ENCODE measurements at places on chromosomes 3 and 15.

GRCh38 chr3:86961297-86961696 is 29.7 kb downstream of the VGLL3 start:
- no peak for DNase-seq

DNA sequence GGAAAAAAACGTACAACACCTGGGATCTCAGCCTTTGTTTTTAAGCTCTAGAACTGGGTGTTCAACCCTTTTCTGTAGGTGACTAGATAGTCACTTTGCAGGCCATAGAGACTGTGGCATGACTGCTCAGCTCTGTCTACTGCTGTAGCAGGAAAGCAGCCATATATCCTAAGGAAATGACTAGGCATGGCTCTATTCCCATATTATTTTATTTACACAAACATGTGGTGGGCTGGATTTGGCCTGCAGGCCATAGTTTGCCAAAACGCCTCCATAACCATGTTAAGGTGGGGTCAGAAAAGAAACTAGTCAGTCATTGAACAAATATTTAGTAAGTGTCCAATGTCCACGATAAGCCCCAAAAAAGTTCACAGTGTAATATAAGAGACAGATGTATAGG is 452.5 kb downstream of the MCTP2 start:
- DNase-seq = no peak

GRCh38 chr3:50422153-50422552 is 62.8 kb upstream of the TMEM115 start:
- DNase-seq = no peak

DNA sequence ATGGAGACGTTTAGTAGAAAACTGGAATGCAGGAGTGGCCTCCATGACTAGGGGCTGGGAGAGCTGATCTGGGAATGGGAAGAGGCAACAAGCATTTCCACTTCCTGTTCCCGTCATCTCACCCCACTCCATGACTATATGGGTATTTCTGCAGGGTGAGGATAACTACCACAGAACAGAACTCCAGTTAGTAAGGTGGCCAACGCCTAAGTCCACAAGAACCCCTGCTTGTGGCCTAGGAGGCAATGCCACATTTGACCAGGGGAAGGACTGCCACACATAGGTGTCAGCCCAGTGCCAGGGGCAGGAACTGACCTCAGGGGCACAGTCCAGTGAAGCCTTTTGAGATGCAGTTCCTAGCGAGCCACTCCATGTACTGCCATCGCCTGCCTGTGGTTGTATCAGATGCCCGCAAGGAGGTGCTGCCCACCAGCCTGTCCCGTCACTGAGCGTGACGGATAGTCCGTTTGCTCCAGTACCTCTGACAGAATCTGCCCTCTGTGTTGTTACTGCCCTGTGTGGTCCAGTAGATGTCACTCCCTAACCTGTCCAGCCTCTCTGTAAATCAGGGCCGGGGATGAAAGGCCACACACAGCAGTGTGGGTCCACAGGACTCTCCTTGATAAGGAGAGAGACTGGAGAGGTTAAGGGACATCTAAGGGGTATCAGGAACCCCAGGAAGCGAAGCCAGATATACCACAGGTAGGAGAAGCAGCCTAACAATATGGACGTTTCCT is 3.5 kb upstream of the MTFMT start:
- DNase-seq = no peak

- no peak for DNase-seq
Measured at GRCh38 chr15:99963096-99963825, 230.0 kb upstream of the LYSMD4 start.

DNA sequence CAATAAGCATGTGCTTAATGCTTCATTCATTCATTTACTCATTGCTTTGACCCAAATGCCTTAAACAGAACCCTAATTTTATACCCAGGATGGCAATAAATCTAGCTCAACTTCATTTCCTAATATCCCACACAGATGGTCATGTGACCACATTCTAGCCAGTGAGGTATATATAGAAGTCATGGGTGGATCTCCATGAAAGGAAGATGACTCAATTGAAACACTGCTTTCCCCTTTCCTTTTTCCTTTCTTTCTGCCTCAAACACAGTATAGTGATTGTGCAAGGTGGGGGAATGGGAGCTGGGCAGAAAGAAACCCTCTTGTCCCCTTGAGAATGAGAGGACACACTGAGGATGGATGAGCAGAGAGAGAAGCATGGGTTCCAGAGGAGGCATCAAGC is 183.5 kb upstream of the PRICKLE2 start:
- no peak for DNase-seq

DNA sequence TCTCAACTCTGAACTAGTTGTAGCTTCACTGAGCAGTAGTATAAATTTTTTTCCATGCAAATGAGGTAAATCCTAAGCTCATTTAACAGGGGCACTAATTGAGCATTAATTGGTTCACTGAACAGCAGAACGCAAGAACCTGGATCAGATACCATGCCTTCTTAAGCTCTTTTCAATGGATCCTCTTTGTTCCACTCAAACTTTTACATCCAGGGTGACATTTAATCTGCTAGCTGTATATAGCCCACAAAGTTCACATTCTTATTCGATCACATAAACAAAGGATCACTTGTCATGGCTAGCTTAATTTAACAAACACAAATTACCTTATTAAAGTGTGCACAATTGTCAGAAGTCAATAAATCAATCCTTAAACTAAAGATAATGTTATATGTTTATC is 281.6 kb downstream of the CNTN6 start:
- DNase-seq = no peak

DNA sequence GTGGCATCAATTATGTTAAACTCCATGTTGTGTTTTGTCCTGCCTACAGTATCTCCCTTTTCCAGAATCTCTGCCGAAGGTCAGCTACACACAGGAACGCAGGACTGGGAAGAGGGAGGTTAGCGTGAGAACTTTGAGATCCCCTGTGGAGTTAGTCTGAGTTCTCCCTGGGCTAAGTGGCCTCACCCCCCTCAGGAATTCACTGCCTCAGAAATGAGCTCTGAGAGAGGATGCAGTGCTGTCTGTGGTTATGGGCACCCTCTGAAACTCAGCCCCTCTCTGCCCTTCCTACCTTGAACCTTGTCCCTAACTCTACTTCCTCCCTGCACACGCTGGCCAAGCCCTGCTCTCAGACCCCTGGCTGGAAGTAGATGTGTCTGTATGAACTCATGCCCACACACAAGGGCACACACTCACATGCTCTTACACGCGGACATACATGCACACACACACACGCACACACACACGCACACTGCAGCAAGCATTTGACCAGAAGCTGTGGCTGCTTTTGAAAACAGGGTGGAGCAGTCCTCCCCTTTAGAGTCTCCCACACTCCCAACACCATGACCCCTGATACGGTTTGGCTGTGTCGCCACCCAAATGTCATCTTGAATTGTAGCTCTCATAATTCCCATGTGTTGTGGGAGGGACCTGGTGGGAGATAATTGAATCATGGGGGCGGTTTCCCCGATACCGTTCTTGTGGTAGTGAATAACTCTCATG is 5.3 kb upstream of the VIPR1 start:
- DNase-seq = no peak

- no peak for DNase-seq
Measured at GRCh38 chr3:54917862-54918261, 10.0 kb downstream of the LRTM1 start.

DNA sequence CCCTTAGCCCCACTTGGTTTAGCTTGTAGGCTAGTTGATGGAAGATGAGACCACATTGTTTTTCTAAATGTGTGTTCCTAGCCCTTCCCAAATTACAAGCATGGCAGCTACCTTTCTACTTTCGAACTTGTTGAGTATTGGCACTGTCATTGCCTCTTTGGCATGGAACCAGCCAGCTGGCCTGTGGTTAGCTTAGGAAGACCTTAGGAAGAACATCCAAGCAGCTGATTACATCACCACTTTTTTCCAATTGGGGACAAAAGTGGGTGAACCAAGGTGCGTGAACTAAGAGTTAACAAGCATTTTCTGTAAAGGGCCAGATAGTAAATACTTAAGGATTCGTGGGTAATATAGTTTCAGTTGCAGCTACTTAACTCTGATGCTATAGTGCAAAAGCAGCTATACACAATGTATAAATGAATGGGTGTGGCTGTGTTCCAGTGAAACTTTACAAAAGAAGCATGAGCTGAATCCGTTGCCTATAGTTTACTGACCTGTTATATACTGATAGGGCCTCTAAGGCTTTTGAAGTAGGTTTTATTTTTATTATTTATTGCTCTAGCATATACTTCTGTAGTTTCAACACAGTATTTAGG is 8.5 kb downstream of the KLHL18 start:
- DNase-seq = no peak

GRCh38 chr3:99925584-99926230 is 108.0 kb downstream of the CMSS1 start:
- no peak for DNase-seq

DNA sequence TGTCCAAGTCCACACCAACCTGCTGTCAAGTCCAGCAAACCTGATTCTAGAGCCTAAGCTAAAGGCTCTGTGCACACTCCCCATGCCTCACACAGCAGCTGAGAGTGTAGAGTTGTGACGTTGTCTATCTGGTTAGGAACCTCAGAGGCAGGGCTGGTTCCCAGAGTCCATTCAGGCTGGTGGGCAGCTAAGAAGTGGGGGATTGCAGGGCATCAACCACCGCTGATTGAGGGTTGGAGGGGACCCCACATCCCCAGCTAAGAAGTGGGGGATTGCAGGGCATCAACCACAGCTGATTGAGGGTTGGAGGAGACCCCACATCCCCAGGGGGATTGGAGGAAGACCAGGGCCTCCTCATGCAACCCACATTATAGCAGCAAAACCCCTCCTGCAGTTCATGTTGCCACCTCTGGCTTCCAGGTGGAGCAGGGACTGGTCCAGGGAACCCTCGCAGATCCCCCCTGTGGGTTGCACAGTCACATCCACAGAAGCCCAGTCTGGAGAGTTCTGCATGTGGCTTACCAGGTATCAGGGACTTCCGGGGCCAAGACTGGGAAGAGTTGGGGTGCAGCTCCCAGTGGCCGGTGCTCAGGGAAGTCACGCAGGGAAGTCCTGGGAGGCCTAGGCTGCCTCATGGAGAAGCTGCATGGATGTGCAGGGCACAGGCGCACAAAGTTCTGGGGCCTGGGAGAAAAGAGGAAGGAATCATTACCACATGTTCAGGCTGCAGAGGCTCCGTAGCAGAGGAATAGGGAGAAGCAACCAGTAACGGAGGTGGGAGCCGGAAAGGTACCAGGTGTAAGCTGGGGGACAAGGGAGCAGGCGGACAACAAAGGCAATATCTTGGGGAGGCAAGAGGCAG is 71.4 kb upstream of the PCSK6 start:
- no peak for DNase-seq

DNA sequence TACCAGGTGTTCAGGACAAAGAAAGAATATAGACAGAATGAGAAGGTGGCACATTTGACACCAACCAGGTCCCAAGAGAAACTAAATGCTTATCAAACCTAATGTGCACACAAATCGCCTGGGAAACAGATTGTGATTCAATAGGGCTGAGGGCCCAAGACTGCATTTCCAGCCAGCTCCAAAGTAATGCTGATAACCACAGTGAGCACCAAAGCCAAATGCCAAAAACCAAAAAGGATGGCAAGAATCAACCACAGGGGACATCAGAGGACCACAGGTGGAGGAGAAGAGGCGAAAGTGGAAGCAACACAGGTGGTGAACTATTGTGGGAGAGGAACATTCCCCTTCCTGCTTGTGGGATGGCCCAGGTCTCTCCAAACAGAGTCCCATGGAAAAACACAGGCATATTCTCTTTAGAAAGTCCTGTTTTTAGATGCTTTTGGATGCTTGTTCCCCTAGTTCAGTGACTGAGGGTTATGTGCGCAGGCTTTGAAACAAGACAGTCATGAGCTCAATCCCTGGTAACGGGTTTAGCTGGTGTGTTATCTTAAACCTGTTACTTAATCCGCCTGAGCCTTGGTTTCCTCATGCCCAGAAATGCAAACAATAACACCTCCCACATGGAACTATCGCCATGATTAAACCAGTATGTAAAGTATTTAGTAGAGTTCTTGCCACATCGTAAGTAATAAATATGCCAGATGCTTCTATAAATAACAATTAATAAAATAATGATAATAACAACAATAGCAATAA is 241.7 kb downstream of the ATP8B4 start:
- no peak for DNase-seq

- DNase-seq = no peak
Measured at GRCh38 chr3:39203402-39203801, 11.0 kb upstream of the XIRP1 start.

DNA sequence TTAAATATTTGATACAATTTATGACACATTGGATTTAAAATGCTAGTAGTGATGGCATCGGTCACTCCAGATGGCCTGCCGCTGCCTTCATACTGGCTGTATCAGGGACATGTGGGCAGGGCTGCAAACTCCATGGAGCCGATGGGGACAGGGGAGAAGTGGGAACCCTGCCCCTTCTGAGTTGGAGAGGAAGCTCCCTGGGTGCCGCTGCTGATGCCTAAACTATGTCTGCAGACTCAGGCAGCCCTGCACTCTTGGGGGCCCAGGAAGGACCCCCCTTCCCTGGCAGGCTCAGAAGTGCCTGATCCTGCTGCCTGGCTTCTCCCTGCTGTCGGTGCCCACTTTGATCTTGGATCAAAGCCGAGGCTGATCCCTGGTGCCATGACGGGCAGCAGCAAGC is 1522.1 kb downstream of the OTOL1 start:
- DNase-seq = no peak

- DNase-seq = no peak
Measured at GRCh38 chr3:154745929-154746328, 315.9 kb upstream of the GPR149 start.

DNA sequence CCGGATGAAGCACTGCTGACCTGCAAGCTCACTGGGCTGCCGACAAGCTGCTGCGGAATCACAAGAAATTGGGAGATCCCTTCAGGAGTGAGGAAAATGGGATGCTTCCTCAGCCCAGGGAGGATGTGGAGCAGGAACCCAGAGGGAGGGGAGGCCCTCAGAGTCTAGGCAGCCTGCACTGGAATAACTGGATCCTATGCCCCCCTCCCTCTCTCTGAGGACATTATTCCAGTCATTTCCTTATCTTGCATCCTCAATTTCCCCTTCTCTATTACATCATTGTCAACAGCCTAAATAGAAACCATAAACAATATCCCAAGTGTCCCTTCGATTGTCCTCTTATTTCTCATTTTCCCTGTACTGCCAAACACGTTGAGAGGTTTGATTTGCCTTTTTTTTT is 169.0 kb downstream of the OPA1 start:
- DNase-seq = no peak

- no peak for DNase-seq
Measured at GRCh38 chr3:27076815-27077630, 292.2 kb downstream of the NEK10 start.

DNA sequence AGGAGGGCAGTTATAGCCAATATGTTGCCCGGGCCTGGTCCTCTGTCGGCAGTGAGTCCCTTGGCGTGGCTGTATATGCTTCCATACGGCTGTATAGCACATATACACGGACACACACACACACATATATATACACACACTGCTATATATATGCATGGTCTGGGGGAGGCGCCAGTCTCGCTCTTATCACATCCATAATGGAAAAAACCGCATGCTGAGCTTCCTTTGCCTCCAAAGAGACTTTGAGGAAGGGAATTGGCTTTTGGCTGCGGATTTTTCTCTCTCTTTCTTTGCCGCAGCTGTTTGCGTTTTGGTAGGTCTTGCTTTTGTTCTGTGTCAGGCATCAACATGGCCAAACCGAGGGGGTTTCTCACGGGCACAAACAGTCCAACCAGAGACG is 11.3 kb upstream of the TMEM115 start:
- DNase-seq = no peak

- no peak for DNase-seq
Measured at GRCh38 chr3:17235310-17235709, 350.6 kb downstream of the PLCL2 start.

- DNase-seq = no peak
Measured at GRCh38 chr3:56887402-56888025, 85.8 kb upstream of the ARHGEF3 start.
